ENCODE measurements at places on chromosomes 4 and X. TPM values are rescaled to one million over a fixed set of nuclear protein-coding genes. Genes with fewer than 3 reads are reported as not detected.

DNA sequence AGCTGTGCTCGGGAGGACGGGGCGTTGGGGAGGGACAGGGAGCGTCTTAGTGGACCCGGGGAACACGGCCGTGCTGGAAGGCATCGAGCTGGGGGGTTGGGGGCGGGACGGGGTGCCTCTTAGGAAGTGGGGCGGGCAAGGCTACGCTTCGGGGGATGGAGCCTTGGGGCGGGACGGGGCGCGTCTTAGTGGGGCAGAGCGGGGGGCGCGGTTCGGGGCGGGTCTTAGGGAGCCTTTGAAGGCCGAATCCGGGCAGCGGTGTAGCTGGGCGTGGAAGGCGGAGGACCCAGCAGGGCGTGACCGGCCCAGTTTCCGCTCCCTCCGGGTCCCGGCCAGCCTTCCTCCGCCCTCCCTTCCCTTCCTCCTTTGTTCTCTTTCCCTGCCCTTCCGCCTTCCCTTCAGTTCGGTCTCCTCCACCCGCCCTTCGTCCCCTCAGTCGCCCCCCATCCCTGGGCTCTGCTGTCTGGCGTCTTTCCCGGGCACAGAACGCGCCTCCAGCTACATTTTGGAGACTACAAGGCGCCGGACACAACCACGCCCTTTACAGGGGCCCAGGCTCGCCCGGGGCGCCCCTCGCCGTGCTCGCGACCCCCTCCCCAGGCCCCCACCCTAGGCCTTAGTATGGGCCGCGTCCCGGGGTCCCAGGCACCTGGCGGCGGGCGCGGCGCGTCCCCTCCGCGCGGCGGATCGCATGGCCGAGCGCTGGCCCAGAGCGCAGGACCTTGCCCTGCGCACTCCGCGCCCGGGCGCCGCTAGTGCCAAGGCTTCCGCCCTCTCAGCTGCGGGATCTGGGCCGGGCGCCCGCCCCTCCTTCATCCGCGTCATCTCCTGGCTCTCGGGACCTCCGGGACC, at the start of gene ARSD:
Gene ARSD, minus strand, starts transcription at position 757 of the 852 bp plus-strand sequence. Its CDS starts 64 bp downstream, at position 693.
- peak; percentile 95 for DNase-seq

DNA sequence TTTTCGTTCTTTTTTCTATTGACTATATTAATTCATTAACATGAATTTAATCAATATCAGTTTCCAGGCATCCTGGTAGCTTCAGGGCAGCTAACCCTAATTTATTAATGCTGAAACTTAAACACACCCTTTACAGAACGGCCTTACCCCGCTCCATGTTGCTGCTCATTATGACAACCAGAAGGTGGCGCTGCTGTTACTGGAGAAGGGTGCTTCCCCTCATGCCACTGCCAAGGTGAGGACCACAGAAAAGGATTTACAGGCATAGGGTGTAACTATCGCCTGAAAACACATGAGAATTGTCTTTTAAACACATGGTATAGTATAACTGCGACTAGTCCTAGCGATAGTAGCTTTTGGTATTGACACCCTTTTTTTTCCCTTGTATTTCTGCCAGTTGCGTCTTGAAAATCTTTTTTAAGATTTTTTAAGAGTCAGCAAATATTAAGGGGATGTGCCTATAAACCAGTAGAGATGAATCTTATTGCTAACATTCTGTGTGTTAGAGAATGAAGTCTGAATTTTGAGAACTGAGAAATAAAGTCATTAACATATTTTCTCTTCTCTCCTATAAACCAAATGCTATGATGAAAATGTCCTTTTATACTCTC, 229.0 kb downstream of the ANK2 start:
- DNase-seq: peak; percentile 59

GRCh38 chr4:108794136-108794535, 31.3 kb upstream of the ETNPPL start:
- DNase-seq: no peak

GRCh38 chr4:145414841-145415240, 66.8 kb upstream of the SMAD1 start:
- no peak for DNase-seq

Gene RENBP
- 11.1 TPM for total RNA-seq

GRCh38 chrX:9351126-9351525, 113.7 kb upstream of the TBL1X start:
- no peak for DNase-seq

GRCh38 chr4:104571341-104571740, 76.6 kb upstream of the CXXC4 start:
- no peak for DNase-seq

Gene PGAM4
- not detected for total RNA-seq

GRCh38 chr4:15586066-15586465, 69.1 kb downstream of the FBXL5 start:
- DNase-seq: no peak

DNA sequence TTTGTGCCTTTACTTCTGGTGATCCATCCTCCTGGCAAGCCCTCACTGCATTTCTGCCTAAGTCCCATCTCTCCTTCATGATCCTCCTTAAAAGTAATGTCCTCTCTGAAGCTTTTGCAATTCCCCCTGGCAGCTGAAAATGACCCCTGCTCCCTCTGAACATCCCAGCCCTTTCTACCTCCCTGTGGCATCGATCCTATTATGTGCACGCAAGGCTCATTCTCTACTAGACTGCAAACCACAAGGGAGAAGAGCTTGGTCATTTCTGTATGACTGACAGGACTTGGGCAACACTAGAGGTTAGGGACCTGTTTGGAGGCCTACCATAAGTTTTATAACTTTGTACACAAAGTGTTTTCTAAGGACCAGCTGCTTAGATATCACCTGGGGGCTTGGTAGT, 50.8 kb upstream of the RAP2C start:
- DNase-seq: no peak

GRCh38 chr4:101103381-101104142, 243.8 kb downstream of the PPP3CA start:
- peak; percentile 53 for DNase-seq

Gene MSX1
- 14.0 TPM for total RNA-seq

DNA sequence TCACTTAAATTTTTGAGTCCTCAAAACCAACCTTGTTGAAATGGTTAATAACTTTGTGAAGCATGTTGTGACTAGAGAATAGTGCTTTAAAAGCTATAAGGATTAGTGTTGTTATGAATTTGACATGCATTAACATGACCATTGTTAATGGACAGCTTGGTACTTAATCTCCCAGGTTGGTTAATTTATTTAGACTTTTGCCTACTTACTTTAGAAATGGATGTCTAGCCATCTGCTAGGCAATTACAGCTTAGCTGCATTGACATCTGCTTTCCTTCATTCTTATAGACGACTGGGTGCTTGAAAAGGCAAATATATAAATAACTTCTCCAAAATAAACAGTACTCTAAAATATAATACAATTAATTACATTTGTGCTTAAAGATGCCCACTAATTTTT, 368.0 kb downstream of the CCSER1 start:
- no peak for DNase-seq

- DNase-seq: peak; percentile 6
Observed at GRCh38 chr4:163063891-163064290, 102.8 kb downstream of the NAF1 start.

GRCh38 chrX:103311399-103311780, 600 bp upstream of the BEX2 start:
- no peak for DNase-seq

Gene C4orf50
- 1.4 TPM for total RNA-seq

Gene CPLX1
- total RNA-seq: not detected

Gene TCEAL6
- not detected for total RNA-seq

DNA sequence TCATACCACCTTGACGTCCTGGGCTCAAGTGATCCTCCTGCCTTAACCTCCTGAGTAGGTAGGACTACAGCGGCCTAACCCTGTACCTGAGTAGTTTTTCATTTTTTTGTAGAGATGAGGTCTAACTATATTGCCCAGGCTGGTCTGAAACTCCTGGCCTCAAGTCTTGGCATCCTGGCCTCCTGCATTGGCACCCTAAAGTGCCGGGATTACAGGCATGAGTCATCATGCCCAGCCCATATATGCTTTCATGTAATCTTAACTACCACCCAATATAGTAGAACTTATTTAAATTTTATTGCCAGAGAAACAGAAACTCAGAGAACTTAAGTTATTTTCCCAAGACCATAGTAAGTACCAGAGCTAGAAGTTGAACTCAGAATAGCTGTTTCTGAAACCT, 27.1 kb downstream of the AFM start:
- no peak for DNase-seq

Gene KIT
- total RNA-seq: 6.3 TPM

GRCh38 chr4:46946919-46947536, 38.0 kb upstream of the COX7B2 start:
- DNase-seq: no peak

Gene GPRASP1
- total RNA-seq: 13.2 TPM

Gene GLA
- 20.2 TPM for total RNA-seq

GRCh38 chrX:13664020-13664419, 11.1 kb downstream of the TCEANC start:
- no peak for DNase-seq

DNA sequence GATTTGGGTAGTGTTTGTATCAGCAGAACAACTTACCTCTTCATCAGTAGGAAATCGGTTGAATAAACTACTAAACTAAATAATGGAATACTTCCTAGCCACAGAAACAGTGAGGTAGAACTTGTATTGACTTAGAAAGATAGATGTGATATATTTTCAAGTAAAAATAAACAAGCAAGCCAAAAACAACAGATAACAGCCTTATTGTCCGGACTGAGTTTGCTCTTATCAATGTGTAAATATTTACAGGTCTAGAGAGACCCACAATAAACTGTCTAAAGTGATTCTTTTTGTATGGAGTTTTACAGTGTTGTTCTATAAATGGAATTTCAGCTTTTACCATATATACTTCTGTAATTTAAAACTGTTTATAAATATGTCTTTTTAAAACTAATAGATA, 721.8 kb downstream of the ADGRL3 start:
- no peak for DNase-seq

DNA sequence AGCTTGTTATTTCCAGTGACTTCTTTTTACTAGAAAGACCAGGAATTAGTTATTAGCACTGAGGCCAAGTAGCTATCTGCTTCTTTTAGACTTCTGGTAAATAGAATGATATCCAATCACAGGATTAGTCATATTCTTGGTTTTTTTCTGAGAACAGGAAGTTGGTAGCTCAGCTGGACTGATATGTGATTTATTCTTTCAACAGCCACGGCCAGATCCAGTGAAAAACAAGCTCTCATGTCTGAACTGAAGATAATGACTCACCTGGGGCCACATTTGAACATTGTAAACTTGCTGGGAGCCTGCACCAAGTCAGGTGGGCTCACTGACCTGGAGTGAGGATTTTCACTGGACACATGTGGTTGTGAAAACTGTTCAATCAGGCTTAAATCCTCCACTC, 48.6 kb downstream of the PDGFRA start:
- peak; percentile 12 for DNase-seq

Gene FAM149A
- 20.0 TPM for total RNA-seq

Gene SH3RF1
- 11.6 TPM for total RNA-seq

Gene AWAT1
- total RNA-seq: not detected

DNA sequence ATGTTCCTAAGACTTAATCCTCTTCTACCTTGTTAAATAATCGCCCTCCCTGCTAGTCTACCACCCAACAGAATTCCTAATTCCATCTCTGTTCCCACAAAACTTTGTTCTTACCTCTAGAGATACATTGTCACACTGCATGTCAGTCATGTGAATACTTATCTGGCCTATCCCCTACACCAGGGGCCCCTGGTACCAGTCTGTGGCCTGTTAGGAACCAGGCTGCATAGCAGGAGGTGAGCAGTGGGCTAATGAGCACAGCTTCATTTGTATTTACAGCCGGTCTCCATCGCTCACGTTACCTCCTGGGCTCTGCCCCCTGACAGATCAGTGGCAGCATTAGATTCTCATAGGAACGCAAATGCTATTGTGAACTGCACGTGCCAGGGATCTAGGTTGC, 73.9 kb downstream of the APBB2 start:
- no peak for DNase-seq

Gene CT45A5
- 0.72 TPM for total RNA-seq

Gene GPR82
- total RNA-seq: 0.72 TPM

Gene ADAMTS3
- 9.9 TPM for total RNA-seq

DNA sequence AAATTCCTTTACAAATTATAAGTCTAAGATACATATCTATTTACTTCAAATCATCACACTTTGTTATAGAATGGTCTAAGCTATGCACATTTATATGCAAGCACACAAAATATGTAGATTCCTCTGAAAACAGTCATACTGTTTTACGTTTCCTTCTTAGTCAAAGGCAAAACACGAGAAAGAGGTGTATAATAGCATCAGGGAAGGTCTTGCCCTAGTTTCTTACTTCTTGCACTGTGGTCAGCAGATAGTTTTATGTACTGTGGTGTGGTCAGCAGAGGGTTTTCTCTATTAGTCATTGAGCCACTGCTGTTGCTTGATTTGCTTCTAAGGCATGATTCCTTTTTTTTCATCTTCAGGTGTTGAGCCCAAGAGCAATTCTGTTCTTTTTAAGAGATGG, 117.7 kb downstream of the ADAM29 start:
- DNase-seq: no peak

DNA sequence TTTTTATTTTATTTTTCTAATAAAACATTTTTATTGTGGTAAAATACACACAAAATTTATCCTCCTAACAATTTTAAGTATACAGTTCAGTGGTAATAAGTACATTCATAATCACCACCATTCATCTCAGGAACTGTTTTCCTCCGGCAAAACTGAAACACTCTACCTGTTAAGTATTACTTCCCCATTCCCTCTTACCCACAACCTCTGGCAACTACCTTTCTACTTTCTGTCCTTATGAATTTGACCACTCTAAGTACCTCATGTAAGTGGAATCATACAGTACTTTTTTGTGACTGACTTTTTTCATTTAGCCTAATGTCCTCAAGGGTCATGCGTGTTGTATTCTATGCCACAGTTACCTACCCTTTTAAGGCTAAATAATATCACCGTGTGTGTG, 21.1 kb upstream of the HSFX4 start:
- DNase-seq: no peak

Gene ATP1B4
- 1.4 TPM for total RNA-seq

Gene CSAG2
- total RNA-seq: not detected

DNA sequence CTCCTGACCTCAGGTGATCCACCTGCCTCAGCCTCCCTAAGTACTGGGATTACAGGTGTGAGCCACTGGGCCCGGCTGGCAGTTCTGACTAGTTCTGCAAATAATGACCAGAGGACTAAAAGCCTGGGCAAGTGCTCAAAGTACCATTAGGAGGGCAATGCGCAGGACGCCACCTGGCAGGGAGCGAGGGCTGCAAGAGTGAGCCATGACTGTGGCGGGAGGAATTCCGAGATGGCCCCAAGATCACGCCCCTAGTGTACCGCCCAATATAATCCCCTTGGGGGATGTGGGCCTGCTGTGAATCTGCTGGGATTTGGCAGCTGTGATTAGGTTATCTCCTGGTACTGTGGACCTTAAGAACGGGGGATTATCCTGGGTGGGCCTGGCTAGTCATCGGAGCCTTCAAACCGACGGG, 26.2 kb upstream of the GPR78 start:
- DNase-seq: peak; percentile 92

DNA sequence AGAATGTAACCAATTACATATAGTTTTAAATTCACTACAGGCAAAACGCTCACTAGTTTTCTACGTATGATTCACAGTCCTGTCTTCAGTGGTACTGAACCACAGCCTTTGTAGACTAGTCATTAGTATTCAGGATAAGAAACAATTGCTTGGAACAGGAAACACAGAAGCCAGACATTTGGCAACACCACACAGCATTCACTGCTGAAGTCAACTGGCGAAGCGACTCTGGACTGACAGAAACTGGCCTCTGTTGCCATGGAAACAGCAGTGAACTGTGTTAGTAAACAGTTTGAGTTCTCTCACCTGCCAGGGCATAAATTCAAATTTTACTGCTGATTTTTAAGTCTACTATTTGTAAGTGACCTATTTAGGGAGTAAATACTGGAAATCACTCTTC, 57.6 kb downstream of the MAPK10 start:
- DNase-seq: peak; percentile 38

- DNase-seq: no peak
Observed at GRCh38 chr4:122663814-122664610, 43.1 kb upstream of the IL21 start.

All from umbilical cord (tissue), 2 donors.